ENCODE measurements at places on chromosomes 6 and 20. TPM values are rescaled to one million over a fixed set of nuclear protein-coding genes. Genes with fewer than 3 reads are reported as not detected.

Gene SLC17A9
- 0.06 TPM for total RNA-seq

Gene BPIFB2
- total RNA-seq: not detected

Gene OSBPL2
- 19.6 TPM for total RNA-seq

Gene LY6G6C
- not detected for total RNA-seq

Gene PFDN6
- 95.0 TPM for total RNA-seq

All from A549 treated with Hydrocortisone at 1 μM for 4 hours (cell line).